NCI-H524 treated with DMSO at 0.1 percent for 48 hours (cell line): ENCODE measurements at places on chromosomes 2 and 18.

- no peak for DNase-seq
Observed at GRCh38 chr18:21662581-21662980, 42.0 kb downstream of the ABHD3 start.

- DNase-seq, result no peak
Observed at GRCh38 chr2:4049463-4049862, 346.1 kb downstream of the DCDC2C start.

DNA sequence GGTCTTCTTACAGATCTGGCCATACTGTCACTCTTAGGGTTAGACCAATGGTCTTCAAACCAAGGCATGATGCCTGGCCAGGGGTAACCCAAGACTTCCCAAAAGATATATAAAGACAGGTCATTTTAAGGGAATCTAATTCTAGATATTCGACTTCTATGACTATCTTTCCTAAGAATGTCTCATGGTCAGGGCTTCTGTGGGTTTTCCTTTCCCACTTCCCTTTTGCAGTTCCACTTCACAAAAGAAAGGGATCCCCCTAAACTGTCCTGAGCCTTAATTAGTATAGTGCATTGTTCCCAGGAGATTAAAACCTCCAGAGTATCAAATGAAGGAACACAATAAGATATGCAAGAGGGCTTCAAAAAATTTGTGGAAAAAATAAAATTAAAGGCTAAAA lies 223.6 kb upstream of the SIX2 start:
- no peak for DNase-seq

- no peak for DNase-seq
Observed at GRCh38 chr18:23930002-23930401, 84.6 kb upstream of the TTC39C start.

- no peak for DNase-seq
Observed at GRCh38 chr18:68714366-68714711, 569 bp downstream of the TMX3 start.

DNA sequence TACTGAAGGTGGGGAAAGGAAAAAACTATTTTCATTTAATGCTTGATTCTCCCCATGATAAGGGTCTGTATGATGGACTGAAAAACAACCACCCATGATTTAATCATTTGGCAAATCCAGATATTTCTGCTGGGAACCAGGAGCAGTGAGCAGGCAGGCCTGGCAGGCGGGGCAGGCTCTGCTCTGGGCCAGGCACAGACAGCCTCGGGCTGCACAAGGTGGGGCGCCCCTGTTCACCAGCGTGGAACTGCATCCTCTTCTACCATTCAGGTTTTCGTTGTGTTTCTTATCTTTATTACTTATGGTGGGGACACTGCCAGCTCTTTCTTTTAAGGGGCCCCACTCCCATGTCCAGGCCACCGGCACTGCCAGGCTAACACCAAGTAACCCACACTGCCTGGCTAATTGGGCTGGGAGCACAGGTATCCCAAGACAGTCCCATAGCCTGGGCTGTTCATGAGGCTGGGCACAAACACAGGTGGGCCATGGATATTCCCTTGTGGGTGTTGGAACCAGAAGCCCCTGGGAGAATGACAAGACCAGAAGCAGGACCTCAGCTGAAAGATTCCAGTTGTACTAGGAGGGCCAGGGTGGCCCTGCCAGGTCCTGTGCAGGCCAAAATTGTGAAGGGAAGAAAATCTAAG lies 57.1 kb upstream of the RALBP1 start:
- DNase-seq, result no peak

- DNase-seq, result peak; percentile 90
Observed at GRCh38 chr2:44793322-44793870, 148.1 kb upstream of the SIX3 start.

- no peak for DNase-seq
Observed at GRCh38 chr18:44927127-44927849, 246.6 kb downstream of the SETBP1 start.

DNA sequence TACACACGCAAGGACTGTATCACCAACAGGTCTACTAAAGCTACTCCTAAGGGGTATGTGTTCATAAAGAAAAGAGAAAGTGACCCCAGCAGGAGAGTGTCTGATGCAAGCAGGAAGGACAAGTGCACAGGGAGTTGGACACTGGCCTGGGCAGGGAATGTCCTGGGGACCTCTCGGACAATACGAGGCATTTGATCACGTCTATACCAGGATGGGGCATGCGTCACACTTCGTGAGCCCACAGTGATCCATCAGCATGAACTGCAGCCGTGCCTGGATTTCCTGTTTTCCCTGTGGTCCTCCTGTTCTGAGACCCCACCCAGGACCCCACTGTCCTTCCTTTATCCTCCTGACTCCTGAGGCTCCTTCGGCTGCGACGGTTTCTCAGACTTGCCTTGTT lies 113.9 kb downstream of the HDAC4 start:
- no peak for DNase-seq

GRCh38 chr2:198371921-198372543 lies 567.6 kb downstream of the PLCL1 start:
- no peak for DNase-seq

- no peak for DNase-seq
Observed at GRCh38 chr2:10424916-10425505, 23.1 kb downstream of the ODC1 start.

GRCh38 chr2:173488861-173489260 lies 134.2 kb downstream of the CDCA7 start:
- DNase-seq, result no peak

DNA sequence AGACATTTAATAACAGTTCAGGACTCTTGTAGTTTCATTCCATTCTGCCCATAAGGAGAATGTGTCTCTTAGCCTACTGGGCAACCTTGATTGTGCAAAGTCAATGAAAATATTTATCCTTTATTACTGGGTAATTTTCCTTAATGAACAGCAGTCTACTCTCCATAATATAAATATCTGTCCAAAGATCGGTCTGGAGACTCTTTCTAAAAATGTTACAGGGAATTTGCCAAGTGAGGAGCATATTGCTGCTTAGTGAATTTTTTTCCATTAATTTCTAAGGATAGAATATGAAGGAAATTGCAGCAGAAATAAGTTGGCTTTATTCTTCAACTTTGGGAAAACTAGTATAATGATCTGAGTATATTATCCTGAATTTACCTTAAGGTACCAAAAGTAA lies 817.1 kb upstream of the FSHR start:
- DNase-seq, result no peak

GRCh38 chr2:147482111-147482895 lies 362.5 kb upstream of the ACVR2A start:
- DNase-seq, result no peak

GRCh38 chr18:55354795-55355194 lies 233.2 kb downstream of the TCF4 start:
- no peak for DNase-seq

GRCh38 chr2:46615986-46616485 lies 136.7 kb downstream of the TMEM247 start:
- no peak for DNase-seq

DNA sequence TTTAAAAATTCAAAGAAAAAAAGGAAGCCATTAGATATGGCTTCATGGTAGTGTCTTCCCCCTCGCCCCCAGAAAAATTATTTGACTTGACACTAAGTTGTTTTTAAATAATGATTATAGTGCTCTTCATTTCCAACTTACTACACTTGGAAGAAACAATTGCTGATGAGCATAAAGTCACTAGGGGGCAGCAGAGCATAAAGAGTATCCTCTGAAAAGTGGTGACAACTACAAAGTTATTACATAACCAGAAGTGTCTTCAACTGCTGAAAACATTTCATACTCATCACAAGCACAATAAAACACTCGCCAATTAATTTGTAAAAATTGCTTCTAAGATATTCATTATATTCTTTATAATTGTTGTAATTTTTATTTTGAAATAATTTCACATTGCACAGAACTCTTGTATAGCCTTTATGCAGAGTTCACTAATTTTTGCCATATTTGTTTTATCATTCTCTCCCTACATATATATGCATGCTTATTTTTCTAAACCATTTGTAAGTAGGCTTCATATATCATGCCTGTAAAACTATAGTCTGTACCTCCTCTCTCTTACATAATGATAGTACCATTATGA lies 54.9 kb downstream of the EXOC6B start:
- peak; percentile 4 for DNase-seq

DNA sequence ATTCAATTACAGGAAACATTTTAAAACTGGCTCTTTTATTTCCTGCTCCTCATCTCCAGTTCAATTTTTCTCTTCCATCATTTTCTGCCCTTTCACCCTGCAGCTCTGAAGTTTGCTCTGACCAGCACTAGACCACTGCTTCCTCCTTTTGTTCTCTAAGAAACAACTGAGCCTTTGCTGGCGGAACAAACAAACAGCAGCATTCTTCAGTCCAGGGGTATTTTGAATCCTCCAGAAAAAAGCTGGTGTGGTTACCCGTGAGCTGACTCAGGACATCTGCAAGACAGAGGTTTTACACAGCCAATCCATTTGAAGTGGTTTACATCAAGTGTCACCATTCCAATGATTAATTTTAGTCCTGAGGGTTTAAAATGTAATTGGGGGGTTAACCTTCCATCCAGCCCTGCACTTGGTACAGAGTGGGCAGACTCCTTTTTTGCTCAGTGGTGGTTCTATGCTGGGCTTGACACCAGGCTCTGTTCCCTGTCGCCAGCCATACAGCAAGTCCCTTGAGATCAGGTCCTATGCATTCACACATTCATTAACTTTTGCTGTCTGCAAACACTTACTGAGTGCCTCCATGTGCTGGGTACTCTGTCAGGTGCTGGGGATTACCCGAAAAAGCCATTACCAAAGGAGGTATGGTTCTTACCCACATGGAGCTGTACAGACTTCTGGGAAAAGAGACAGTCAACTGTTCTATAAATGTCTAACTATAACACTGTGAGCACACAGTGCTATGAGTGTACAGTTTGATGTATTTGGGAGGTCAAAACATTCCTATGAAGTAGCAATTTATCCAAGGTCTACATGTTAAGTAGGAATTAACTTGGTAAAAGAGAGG lies 909.4 kb upstream of the GYPC start:
- no peak for DNase-seq

- no peak for DNase-seq
Observed at GRCh38 chr18:33699372-33699771, 121.4 kb downstream of the ASXL3 start.

- no peak for DNase-seq
Observed at GRCh38 chr2:23498943-23499342, 114.0 kb downstream of the KLHL29 start.

GRCh38 chr18:76005632-76006208 lies 489.3 kb downstream of the ZNF516 start:
- no peak for DNase-seq

DNA sequence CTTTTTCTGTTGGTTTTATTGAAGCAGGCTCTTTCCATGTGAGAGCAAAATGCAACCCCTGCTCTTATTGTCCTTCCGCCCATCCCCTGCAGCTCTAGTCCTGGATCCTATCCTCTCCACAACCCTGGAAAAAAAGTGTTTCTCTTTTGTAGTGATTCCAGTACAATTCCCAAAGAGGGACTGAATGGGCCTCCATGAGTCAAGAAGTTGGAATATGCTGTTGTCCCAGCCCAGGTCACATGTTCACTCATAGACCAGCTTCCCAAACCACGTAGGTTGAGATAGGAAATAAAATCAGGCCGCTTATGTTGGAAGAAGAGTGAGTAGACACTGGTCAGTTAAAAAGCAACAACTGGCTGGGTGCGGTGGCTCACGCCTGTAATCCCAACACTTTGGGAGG lies 39.4 kb downstream of the CPO start:
- no peak for DNase-seq

DNA sequence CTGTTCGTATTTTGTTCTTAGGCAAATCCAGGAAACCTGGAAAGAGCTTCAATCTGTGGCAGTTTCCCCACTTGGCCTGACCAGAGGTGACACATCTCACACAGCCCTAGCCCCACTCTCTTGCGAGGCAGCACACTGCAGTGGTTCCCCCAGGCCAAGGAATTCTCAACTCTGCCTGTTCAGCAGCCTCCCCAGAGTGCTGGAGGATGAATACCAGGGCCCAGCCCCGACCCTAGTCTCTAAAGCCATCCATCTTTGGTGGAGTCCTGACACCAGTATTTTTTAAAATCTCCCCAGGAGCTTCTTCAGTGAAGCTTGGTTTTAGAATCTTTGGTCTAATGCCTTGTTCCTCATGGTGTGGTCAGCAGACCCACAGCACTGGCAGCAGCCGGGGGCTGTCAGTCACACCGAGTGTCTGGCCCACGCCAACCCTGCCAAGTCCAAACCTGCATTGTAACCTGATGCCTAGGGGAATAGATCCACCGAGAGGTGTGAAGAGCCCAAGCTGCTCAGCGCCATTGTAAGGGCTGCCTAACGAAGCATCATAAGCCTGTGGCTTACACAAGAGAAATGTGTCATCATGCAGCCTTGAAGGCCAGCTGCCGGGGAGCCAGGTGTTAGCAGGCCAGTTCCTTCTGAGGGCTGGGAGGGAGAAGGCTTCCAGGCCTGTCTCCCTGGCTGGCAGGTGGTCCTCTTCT lies 428.7 kb upstream of the ID2 start:
- peak; percentile 77 for DNase-seq

- no peak for DNase-seq
Observed at GRCh38 chr2:174763780-174764179, 492 bp downstream of the CHRNA1 start.

DNA sequence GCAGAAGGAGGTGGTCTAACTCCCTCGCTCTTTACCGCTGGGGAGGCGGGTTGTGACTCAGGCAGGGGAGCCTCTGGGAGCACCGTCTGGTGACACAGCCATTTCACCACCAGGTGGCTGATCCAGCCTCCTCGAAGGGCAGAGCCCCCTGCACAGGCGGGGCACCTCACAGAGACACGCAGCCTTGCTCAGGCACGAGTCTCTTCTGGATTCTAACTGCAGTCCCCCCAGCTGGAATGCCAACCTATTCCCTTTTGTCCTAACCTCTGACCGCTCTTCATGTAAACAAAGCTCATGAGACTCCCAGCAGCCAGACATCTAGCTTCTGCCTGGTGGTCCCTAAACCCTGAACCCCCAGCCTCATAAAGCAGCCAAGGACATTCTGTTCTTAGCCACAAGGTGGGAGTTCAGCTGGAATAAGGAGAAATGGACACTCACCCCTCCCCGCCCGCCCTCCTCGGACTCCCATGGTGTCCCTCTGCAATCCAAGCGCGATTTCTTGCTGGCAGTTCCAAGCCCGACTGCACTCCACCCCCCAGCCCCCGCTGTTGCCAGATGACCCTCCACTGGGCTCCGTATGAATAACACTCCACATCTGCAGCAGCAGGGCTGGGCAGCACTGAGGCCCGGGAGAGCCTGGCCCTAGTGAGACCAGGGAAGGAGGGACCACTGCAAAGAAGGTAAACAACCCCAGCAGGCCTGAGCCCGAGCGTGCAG lies 84.3 kb downstream of the TNS1 start:
- DNase-seq, result no peak

DNA sequence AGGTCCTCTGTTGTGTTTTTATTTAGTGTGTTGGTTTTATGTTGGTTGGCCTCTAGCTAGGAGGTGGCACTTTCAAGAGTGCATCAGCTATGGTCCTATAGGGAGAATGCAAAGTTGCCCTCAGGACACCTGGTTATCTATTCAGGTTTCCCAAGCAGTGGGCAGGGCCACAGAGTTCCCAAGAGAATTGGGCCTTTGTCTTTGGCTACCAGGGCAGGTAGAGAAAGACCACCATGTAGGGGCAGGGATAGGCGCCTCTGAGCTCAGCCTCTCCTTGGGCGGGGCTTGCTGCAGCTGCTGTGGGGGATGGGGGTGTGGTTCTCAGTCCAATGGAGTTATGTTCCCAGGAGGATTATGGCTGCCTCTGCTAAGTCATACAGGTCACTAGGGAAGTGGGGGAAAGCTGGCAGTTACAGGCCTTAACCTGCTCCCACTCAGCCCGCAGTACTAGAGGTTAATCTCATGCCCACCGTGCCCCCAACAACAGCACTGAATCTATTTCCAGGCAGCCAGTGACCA lies 26.0 kb downstream of the ABCB11 start:
- DNase-seq, result no peak
